ENCODE measurements at places on chromosomes 4 and X.
A peak's percentile ranks its signal among the peaks of the same experiment; 100 is the strongest.

- DNase-seq: no peak
These were observed 3.8 kb upstream of the DCAF4L1 start for GRCh38 chr4:41977709-41978108.

GRCh38 chr4:33071535-33071934 is 2351.4 kb downstream of the PCDH7 start:
- DNase-seq: no peak

DNA sequence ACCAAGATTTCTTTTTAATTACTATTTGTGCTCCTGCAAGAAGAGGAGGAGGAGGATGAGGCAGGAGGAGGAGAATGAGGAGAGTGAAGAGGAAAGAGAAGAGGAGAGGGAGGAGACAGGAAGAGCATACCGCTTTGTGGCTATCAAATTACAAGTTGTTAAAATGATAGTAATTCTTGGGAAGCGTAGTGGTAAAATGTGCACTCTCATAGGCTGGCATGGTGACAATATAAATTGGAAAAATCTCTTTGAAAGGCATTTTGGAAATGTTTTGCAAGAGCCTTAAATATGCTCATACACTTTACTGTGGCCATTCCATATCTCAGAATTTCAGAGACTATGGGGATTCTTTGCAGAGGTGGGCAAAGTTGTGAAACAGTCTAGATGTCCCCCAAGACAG is 53.2 kb downstream of the MXRA5 start:
- no peak for DNase-seq

DNA sequence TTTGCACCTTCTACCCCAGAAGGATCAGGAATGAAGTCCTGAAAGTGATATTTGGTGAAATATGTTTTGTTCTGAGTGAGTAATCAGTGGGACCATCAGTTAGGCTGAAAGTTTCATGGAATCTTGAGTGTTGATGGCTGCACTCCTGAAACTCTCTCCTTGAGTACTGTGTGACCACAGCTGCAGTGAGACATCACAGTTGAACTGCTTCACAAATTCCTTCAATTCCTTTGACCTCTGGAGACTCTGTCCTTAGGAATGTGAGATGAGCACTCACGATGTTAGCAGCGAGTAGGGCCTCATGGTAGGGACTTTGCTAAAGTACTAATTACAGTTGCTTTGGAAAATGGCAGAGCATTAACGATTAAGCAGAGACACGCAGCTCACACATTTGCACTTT is 142.9 kb upstream of the SLC4A4 start:
- no peak for DNase-seq

- no peak for DNase-seq
These were observed 568 bp downstream of the FHDC1 start for GRCh38 chr4:152936446-152937335.

DNA sequence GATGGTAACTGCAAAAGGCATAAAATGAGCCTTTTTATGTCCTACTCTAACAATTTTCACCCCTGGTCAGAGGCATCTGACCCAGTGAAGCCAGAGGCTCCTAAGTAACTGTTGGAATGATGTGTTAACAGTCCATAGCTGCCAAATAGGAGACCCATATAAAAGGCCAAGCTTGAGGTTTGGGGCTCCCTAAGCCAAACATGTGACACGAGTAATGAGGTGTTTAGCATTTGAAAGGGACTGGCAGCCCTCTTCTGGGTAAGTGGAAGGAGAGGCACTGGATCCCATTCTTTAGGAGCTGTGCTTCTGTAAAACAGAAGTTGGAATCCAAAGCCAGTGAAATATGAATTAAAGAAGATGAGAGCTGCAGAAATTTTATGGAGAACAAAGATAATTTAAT is 100.6 kb upstream of the PNPLA4 start:
- peak; percentile 7 for DNase-seq

Measured in midbrain (tissue), 1 donor.